Hippocampal formation (tissue), 2 donors: ENCODE measurements at places on chromosomes 6 and 20.

DNA sequence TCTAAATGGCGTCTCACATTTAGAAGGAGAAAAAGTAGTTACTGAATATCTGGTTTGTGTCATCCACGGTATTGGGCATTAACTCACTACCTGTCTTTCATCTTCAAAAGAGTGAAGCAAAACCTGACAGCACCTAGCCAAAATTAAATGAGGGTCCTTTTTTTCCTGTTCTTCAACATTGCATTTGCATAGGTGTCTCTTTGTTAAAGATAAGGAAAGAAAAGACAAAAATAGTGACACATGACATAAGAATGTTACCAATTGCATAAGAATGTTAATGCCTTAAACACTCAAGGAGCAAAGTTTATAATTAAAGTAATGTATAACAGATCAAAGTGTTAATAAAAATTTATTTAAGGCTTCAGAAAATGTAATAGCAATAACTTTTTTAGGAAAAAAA is 61.4 kb upstream of the MANEA start:
- DNase-seq = no peak

GRCh38 chr6:358432-358831 is 33.1 kb upstream of the IRF4 start:
- no peak for DNase-seq

- DNase-seq = no peak
Observed at GRCh38 chr20:58711266-58712051, 18.9 kb downstream of the NPEPL1 start.

DNA sequence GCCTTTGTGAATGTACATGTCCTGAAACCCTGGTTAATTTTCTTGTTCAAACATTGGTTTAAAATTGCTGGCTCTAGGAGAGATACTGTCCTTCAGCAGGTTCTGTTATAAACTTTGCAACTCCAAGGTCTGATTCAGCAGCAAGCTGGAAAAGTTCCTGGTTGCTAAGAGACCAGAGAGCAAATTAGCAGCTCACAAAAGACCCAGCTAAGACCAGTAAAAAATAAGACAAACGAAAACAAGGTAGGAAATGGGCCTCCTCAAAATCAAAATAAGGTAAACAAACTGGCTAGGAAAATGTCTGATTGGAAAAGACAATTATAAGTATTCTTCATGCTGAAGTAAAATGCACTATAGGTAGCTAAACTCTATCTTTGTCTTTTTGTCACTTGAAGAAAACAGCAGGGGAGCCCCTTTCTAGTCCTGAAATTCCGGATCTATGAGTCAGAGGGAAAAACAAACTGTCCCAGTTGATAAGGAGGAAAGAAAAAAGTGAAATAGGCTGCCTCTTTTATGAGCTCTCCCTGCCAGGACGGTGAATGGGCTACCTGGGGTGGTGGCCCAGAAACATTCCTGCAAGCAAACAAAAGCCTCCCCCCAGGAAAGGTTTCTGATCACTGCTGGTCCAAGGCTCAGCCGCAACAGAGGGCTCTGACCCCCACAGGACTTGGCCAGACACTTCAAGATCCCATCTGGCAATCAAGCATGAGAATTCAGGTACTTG is 41.6 kb downstream of the UNC5CL start:
- no peak for DNase-seq

- DNase-seq = no peak
Observed at GRCh38 chr6:147234685-147235084, 30.5 kb downstream of the STXBP5 start.

- no peak for DNase-seq
Observed at GRCh38 chr6:35386989-35387388, 44.6 kb downstream of the PPARD start.

GRCh38 chr20:50292591-50293283 is 102.1 kb downstream of the CEBPB start:
- DNase-seq = peak; percentile 44

GRCh38 chr6:455006-455585 is 63.5 kb downstream of the IRF4 start:
- DNase-seq = no peak

DNA sequence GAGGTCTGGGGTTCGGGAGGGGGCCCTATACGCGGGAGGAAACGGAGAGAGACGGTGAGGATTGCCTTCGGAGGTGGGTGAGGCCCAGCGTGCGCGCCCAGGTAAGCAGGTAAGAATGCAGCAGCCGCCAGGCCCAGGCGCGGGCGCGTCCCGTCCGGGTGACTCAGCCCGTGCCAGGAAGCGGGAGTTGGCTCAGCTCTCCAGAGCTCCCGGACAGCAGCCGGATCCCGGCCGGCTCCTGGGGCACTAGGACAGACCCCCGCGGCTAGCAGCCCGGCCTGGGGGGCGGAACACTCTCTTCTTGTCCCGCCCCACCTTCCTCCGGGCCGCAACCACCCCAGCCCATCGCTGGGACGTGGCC is 1.5 kb upstream of the MDFI start:
- no peak for DNase-seq

DNA sequence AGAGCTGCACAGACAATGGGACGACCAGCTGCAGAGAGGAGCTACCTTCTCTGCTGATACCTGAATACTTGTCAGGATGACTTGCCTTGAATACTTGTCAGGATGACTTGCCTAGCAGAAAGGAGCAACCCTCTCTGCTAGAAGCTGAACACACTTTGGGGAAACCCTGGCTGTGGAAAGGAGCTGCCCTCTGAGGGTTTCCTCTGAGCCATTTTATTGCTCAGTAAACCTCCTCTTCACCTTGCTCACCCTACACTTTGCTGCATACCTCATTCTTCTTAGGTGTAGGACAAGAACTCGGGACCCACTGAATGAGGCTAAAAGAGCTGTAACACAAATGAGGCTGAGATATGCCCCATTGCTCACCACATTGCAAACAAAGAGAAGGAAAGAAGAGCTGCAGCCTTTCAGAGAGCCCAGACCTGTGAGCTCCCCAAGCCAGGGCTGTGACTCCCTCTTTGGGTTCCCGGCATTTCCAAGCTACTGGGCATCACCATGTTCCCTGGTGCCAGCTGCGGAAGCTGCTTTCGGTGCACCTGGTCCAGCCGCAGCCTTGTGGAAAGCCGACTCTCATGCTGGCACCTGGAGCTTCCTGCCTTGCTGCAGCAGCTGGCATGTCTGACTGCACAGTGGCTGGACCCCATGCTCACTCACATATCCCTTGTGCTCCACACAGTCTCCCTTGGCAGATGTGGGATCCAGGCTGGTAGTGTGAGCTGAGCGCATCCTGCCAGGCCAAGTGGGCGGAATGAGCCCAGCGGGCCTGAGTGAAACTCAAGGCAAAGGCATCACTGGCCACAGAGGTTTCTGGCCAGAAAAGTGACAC is 106.7 kb upstream of the AHI1 start:
- DNase-seq = no peak

- DNase-seq = no peak
Observed at GRCh38 chr20:22489626-22490286, 94.6 kb downstream of the FOXA2 start.

DNA sequence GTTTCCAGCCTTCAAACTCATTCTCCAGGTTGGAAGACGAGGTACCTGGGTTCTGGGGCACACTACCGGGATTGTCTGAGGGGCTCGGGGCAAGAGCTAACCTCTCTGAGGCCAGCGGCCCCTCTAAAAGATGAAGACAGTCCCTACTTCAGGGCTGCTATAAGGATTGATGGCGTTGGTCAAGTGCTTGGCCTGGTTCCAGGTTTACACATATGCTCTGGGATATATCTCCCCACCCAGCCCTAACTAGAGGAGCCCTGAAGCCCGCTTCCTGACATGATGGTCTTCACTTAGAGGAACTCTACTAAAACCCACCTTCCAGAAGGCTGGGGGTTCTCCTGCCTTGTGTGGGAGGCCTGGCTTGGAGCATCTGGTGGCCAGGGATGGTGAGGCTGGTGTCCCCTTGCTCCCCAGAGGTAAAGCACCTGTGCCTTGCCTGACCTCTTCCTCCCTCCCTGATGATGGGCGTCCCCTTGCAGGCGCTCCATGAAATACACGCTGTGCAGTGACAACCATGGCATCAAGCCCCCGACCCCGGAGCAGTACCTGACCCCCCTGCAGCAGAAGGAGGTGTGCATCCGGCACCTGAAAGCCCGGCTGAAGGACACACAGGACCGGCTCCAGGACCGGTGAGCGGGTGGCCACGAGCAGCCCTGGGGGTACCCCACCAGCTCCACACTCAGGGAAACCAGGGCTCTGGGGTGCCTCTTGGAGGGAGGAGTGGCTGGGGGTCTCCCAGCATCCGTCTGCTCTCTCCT is 28.7 kb downstream of the SDCBP2 start:
- DNase-seq = no peak

GRCh38 chr20:49447946-49448809 is 34.3 kb downstream of the KCNB1 start:
- no peak for DNase-seq

- no peak for DNase-seq
Observed at GRCh38 chr6:84512391-84512790, 252.0 kb downstream of the TBX18 start.

DNA sequence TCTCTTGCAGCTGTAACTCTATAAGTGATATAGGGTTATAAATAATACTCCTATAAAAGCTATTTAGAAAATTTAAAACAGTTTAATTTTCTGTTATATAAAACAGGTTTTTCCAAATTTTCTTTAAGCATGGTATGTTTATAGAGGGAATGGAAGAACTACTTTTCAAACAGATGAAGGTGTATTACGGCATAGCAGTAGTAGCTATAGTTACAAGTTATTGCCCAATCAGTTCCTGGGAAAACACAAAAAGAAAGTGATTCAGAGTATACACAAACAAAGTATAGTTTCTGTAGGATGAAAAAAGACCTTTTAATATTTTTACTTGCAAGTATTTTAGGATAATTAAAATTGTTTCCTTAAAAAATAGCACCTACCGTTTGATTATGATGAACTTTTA is 9.8 kb downstream of the SLC17A5 start:
- DNase-seq = no peak

DNA sequence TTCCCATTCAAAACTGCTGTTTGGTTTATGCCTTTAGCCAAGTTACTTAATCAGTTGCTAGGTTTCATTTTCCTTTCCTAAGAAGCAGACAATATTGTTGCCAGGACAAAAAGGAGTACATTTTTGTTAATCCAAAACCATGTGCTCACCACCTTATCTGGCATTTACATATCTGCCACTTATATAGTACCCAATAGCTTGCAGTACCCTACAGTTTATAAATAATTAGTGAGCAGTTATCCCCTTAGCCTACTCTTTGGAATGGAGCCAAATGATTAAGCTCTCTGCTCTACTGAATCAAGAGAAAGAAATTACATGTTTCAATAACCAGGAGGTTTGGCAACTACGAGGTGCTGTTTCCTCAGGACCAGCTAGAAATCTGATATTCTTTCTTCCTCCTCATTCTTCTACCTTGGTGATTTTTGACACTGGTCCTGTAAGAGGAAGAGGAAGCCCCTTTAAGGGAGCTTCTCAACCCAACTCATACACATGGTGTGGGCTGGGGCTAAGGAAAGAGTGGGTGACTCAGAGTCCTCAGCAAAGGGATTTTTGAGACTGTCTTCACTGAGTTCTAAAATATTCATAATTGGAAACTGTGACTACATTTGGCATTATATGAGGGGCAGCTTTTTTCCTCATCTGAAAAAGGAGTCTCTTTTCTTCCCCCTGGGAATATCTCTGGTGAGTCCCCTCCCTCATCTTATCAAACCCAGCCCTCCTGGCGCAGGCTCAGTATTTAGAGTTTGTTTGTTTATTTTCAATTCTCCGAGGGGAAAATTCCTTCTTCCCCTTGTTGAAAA is 1.5 kb downstream of the ZNFX1 start:
- DNase-seq = no peak

GRCh38 chr6:150739711-150740349 is 125.7 kb upstream of the MTHFD1L start:
- DNase-seq = peak; percentile 29

GRCh38 chr20:54534101-54534500 is 58.7 kb downstream of the DOK5 start:
- no peak for DNase-seq

- DNase-seq = no peak
Observed at GRCh38 chr20:19056909-19057308, 155.5 kb upstream of the SLC24A3 start.

GRCh38 chr6:32244946-32245398 is 21.1 kb upstream of the NOTCH4 start:
- peak; percentile 66 for DNase-seq

DNA sequence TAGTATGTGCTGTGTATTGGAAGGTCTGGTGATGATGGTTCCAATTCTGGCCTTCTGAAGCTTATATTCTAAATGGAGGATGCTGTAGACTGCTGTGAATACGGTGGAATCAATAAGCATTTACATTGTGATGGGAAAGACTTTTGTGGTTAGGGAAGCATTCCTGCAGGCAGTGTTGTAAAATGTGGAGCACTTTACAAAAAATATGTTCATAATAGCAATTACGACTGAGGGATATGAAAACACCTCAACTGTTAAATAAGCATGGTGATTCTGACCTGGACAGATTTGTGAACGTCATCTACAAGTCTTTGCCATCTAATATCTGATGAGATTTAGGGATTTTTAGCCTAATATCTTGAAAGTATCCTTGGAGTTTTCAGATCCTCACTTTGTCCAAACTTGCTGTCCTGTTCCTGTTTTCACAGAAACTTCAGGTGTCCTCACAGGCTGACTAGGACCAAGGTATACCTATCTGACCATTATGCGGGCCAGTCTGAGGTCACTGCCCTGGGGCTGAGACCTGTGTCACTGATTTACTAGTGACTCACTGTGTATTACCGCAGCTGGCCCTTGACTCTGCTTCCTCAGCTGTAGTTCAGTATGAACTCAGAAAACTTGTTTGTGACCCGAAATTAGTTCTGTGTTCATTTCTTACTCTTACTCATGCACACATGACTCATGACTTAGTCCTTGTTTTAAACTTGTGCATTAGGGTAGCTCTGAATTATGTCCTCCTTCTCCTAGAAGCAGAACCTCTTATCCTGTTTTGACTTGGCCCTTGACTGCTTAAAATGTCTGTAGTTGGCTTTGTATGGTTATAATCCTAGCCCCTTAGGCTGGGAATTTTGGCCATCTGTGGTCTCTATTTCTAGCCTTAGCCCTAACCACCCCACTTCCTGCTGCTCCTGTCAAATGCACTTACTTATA is 343.0 kb downstream of the CDKAL1 start:
- no peak for DNase-seq

DNA sequence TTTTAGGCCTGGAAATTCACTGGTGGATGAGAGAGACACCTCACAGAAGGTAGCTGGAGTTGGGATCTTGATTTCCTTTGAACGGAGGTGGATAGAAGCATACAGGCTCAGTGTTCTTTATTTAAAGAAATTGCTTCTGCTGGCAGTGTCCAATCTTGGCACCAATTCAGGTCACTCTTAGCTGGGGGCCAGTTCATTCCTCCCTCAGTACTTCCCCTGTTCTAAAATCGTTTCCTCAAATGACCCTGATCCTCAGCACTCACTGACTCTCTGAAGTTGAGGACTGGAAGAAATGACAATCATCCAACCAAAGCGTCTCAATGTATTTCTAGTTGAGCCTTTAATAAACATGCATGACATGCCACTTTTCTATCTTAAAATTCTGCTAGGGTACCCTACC is 472.5 kb upstream of the BTBD3 start:
- DNase-seq = no peak
